ENCODE measurements at places on chromosomes 7 and 10. TPM values are rescaled to one million over a fixed set of nuclear protein-coding genes. Genes with fewer than 3 reads are reported as not detected.

Gene ANXA8L1
- total RNA-seq = 396 TPM

Gene KNDC1
- total RNA-seq = 2.5 TPM

Gene TAS2R41
- total RNA-seq = not detected

Gene VAX1
- not detected for total RNA-seq

Gene MDH2
- 116 TPM for total RNA-seq

Gene CHST3
- total RNA-seq = 18.7 TPM

Gene SYNPO2L
- total RNA-seq = not detected

Gene ZNF467
- total RNA-seq = 2.9 TPM

Gene WNT8B
- not detected for total RNA-seq

Gene FZD1
- 37.9 TPM for total RNA-seq

Gene NUTM2A
- total RNA-seq = 2.8 TPM

Gene LRRC17
- total RNA-seq = 1.1 TPM

Gene TLX1
- not detected for total RNA-seq

Gene RHEB
- total RNA-seq = 46.5 TPM

Gene LRMDA
- 2.9 TPM for total RNA-seq

Gene GARIN1A
- 3.5 TPM for total RNA-seq

Gene SLC13A4
- total RNA-seq = 1.9 TPM

Gene INA
- 1.3 TPM for total RNA-seq

Gene TFR2
- 1.1 TPM for total RNA-seq

Gene RTKN2
- total RNA-seq = 2.5 TPM

Gene ZNF485
- total RNA-seq = 4.8 TPM

All from suprapubic skin (tissue), 4 donors.